ENCODE measurements at places on chromosomes 11 and 22. TPM values are rescaled to one million over a fixed set of nuclear protein-coding genes. Genes with fewer than 3 reads are reported as not detected.

PLAAT5 gene
- 0.16 TPM for total RNA-seq

OR2AT4 gene
- total RNA-seq: not detected

- no peak for ATAC-seq
Observed at GRCh38 chr11:125397421-125397820, 98.6 kb downstream of the FEZ1 start.

- no peak for ATAC-seq
Observed at GRCh38 chr22:38638216-38638615, 18.0 kb downstream of the FAM227A start.
